Cortex of kidney (tissue), 1 donor: ENCODE measurements at places on chromosomes 13 and 19.

DNA sequence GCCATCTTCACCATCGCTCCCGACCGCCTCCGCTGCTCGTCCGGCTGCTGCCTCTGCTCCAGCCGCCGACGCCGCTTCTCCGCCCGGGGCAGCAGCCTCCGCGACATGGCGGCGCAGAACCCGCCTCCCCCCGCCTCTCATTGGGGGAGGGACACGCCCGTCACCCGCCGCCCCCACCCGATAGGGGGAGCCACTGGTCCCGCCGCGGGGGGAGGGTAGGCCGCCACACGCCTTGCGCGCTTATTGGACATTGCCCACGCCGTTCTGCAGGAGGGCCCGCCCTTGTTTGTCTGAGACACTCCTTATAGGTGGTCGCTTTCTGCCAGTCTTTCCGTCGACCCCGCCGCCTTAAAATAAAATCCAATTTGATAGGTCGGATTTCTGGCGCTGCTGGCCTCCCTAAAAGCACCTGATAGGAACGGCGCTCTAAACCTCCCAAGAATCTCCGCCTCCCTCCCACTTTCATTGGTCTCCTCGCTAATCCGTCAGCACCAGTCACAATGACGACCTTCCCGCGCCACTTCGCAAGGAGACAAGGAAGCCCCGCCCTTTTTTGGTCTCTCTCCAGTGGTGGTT lies at the start of gene HNRNPL:
Gene HNRNPL (minus strand): TSS at position 127 of the 576 bp plus-strand sequence. CDS start 20 bp downstream, at position 107.
- DNase-seq: peak; percentile 92

GRCh38 chr13:41274881-41275280 lies 11.5 kb upstream of the MTRF1 start:
- DNase-seq: no peak

- DNase-seq: no peak
Observed at GRCh38 chr19:32352241-32352630, 6.8 kb downstream of the ZNF507 start.

GRCh38 chr13:23771552-23771951 lies 117.6 kb downstream of the MIPEP start:
- no peak for DNase-seq

- DNase-seq: no peak
Observed at GRCh38 chr19:48493718-48494401, 17.8 kb downstream of the LMTK3 start.
